Muscle of back (tissue), 13 donors: ENCODE measurements at places on chromosomes 12 and 14. TPM values are rescaled to one million over a fixed set of nuclear protein-coding genes. Genes with fewer than 3 reads are reported as not detected.

Gene KRT85
- polyA plus RNA-seq = not detected

GRCh38 chr14:49363821-49364751 lies 222.1 kb downstream of the RPS29 start:
- DNase-seq = no peak

DNA sequence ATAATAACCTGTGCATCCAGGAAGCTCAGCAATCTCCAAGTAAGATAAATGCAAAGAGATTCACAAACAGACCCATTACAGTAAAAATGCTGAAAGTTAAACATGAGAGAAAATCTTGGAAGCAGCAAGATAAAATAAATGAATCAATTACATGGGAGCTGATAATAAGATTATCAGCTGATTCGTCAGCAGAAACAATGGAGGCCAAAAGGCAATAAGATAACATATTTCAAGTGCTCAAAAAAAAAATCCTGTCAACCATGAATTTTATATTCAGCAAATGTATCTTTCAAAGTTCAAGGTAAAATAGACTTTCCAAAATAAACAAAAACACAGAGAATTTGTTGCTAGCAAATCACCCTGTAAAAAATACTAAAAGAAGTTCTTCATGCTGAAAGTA lies 36.4 kb upstream of the MBIP start:
- no peak for DNase-seq

DNA sequence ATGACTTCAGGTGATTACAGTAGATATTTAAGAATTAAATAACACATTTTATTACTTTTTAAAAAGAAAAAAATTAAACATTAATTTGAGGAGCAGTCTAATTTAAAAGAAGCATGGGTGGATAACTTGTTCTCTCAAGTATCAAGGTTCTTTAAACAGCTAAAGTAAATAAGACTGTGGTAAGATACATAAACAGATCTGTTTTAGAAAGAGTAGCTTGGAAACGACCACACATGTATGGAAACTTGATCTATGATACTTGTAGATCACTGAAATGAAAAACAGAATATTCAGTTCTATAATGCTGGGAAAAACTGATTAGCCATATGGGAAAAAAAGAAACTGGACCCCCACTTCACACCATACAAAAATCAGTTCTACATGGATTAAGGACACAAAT lies 36.0 kb downstream of the TC2N start:
- DNase-seq = no peak

Gene RERG
- 11.1 TPM for polyA plus RNA-seq

Gene ARHGAP9
- polyA plus RNA-seq = 3.5 TPM
